ENCODE measurements at places on chromosomes 16 and 17.
A peak's percentile ranks its signal among the peaks of the same experiment; 100 is the strongest.

- DNase-seq: no peak
These were observed 63.1 kb downstream of the BANP start for GRCh38 chr16:88014252-88014781.

DNA sequence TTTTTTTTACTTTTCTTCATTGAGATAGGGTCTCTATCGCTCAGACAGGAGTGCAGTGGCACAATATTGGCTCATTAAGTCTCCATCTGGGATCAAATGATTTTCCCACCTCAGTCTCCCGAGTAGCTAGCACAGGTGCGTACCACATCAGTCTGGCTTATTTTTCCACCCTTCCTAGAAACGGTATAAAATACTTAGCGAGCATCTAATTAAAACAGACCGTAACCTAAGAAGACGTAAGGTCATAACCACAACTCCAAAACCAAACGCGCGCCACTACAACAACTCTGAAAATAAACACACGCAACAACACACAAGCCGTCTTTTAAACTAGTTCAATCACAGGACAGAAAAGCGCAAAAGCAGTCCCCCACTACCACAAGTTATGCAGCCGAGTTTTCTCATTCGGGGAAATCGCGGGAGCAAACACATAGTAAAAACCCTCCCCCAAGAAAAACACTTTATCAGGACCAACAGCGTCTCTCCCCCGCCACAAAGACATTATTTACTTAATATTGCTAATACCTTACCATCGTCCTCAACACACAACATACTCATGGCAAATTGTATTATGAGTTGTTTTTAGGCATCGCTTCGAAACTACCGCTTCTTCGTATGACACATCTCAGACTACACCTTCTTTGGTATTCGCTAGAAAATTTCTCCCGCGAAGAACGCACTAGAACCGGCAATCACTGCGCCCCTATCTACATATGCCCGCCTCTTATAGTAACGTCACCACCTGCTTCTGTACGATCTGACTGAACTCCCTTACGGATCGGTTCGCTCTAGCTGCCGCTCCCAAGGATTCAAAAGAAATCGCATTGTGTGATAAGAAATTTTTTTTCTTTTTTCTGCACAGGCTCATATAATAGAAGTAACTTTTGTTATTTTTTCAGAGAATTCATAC lies 32.8 kb downstream of the TEX14 start:
- peak; percentile 61 for DNase-seq

DNA sequence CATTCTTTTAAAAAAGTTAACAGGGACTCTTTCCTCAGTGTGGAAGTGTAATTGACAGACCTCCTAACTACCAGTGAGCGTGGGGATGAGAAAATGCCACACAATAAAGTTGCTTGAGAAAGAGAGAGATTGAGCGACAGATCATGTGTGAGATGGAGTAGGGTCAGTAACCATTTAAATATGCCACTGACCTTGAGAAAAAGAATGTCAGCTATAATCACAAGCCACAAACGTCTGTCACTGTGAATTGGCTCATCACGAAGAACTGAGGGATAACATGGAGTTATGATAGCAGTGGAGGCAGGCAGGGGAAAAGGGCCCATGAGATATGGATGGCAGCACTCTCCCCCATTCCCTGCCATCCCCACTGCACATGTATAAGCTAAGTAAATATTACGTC lies 253.9 kb downstream of the SLC39A11 start:
- no peak for DNase-seq

- no peak for DNase-seq
These were observed 789.4 kb upstream of the KIF2B start for GRCh38 chr17:53033297-53033696.

- no peak for DNase-seq
These were observed 412 bp downstream of the EPN2 start for GRCh38 chr17:19237389-19238166.

DNA sequence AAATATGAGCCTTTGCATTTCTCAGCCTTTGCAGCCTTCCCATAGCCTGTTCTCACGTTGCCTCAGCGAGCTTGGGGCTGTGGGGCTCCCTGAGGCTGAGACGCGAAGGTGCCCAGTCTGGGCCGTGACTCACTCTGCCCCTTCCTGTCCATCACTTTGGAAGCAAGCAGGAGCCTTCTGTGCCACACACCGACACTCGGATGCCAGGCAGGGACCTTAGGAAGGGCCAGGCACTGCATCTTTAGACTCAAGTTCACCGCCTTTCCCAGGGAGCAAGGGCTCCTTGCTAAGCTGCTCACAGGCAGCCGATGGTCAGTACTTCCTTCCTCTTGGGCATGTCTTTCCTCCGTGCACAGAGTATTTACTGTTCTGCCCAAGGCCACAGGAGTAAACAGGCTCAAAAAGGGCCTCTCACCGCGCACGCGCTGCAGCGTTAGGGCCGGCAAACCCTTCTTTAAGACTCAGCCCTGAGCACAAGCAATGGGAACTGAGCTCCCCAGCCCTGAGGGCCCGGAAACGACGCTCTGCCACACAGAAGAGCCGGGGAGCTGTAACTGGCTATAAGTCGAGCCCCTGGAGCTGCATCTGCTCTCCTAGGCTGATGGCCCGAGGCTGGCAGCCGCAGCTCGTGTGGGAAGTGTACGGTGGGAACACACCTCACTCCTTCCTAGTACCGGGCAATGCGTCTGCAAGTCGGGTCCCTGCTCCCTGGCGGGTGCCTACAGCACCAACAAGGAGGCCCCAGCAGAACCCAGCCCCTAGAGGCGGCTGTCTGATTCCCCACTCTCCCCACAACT lies 7.2 kb downstream of the TIMM22 start:
- DNase-seq: no peak

DNA sequence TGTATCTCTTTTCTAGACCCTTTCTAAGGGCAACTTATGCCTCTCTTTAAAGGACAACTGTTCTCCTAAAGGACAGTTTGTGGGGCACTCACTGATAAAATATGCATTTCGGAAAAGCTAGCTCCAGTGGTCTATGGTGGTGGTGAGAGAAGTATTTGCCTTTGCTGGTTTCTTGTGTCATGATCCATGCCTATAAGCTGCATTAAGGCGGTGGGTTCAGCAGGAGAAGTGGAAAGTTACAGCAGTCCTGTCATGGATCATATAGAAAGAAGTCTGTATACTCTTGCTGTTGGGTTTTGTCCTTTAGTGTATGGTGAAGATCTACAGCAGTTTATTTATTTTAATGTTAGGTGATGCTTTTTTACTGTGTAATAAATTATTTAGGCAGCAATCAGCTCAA lies 563.9 kb upstream of the PSMD7 start:
- no peak for DNase-seq

DNA sequence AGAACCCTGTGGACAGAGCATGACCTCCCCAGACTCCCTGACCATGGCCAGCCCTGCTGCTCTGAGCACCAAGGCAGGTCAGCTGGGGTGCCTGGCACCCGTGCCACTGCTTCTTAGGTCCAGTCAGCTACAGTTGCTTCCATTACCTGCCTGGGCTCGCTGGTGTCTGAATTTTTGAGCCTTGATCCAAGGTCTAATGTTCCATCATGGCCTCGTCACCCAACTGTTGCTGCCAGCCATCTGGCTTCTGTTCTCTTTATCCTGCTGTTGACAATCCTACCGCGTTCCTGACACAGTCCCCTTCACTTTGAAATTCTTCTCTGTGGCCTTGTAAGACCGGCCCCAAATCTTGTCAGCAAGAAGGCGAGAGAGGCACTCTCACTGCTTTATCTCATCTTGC lies 16.7 kb downstream of the GLYR1 start:
- no peak for DNase-seq

Measured in HS-5 (cell line).